ENCODE measurements at places on chromosomes 6 and 20.

DNA sequence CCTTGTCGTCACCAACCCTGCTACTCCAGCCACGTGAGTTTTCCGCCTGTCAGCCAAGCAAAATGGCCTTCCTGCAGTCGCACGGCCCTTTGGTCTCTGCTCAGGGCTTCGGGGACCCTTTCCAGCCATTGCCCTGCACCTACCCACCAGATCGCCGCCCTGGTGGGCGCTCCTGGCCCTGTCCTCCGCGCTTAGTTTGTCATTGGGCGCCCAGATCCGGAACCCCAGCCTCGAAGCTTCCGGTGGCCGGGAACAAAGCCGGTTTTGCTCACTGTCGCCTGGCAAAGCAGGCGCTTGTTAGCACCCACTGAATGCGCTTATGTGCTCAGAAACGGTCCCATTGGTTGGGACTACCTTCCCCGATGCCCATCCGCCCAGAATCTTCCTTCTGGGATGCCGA lies 536 bp downstream of the ZFP57 start:
- no peak for DNase-seq

- DNase-seq: no peak
These were observed 32.1 kb downstream of the BFSP1 start for GRCh38 chr20:17499041-17499440.

- DNase-seq: no peak
These were observed 21.4 kb downstream of the ARFGEF3 start for GRCh38 chr6:138182939-138183789.

GRCh38 chr6:131377112-131377705 lies 195.8 kb upstream of the ARG1 start:
- no peak for DNase-seq

DNA sequence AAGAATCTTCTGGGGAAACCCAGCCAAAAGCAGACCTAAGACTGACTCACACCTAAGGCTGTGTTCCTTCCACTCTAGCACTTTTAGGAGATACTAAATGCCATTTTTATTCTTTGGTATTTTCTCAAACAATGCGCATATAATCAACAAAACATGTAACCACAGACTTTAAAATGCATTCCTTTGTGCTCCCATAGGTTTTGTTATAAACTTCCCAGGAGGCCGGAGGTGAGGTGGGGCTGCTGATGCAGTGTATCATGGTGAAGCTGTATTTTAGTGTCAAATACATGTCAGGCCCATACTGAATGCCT lies 155.2 kb downstream of the BTBD3 start:
- no peak for DNase-seq

- no peak for DNase-seq
These were observed 2.8 kb downstream of the SNAI1 start for GRCh38 chr20:49985617-49986016.

GRCh38 chr6:17878734-17879133 lies 108.7 kb downstream of the KIF13A start:
- no peak for DNase-seq

DNA sequence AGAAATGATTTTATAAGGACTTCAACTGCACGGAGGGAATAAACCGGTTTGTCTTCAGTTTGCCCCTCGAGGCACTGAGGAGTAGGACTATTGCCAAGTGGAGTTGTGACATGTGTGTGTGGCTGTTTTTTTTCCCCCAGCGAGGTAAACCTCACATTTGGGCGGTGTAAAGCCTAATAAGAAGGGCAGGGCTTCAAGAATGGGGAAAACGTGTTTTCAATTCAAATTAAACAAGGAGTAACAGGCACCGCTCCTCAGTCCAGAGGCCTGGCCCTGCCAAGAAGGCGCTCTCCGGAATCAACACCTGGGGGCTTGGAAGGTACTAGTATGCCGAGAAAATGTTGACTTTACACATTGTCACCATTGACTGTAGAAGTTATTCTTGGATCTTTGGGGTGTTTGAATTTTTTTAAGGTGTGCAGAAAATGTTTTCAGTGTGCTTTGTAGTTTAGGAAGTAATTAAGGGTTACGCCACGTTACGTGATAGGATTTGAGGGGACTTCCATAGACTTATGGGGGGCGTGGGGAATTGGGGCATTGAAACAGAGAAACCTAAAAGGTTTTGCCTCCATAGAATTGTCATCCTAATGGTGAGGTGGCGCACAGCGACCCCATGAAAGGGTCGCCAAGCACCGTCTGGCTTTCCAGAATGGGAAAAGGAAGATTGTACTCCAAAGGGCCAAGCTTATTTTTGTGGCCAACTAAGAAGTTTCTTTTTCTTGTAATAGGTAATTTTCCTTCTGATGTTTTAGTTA lies 791 bp downstream of the ADGRG6 start:
- peak; percentile 9 for DNase-seq

- DNase-seq: no peak
These were observed 416.6 kb downstream of the PREX1 start for GRCh38 chr20:48411245-48411644.
